ENCODE measurements at places on chromosomes 12 and 14.

DNA sequence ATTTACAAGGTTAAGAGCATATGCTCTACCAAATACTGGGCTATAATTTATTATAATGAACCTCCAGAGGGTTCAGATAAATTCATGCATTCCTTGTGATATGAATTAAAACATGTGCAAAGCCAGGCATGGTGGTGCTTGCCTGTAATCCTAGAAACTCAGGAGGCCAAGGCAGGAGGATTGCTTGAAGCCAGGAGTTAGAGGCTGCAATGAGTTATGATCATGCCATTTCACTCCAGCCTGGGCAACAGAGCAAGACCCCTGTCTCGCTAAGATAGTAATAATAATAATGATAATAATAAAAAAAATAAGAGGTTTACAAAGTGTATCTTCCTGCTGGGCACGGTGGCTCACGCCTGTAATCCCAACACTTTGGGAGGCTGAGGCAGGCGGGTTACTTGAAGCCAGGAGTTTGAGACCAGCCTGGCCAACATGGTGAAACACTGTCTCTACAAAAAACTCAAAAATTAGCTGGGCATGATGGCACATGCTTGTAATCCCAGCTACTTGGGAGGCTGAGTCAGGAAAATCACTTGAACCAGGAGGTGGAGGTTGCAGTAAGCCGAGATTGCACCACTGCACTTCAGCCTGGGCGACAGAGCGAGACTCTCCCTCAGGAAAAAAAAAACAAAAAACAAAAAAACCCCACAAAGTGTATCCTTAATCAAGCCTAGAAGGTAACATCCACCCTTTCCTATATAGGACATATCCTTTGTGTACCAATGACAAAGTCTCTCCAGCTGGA lies 7.3 kb upstream of the CS start:
- no peak for DNase-seq

DNA sequence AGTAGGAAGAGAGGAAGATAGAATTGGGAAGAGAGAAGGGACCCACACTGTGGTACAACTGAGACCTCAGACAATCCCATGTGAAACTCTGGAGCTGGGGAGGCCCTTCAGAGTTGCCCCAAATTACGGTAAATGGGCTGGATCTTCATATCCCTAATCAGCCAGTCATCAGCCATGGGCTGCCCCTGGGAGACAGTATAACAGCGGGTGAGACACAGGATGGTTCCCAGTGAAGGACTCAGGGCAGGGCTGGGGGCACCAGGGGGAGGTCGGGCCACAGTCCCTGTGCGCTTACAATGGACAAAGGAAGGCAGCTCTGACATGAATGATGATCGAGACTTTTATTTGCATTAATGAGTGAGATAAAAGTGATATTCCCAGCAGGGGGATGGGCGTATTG lies 74.2 kb upstream of the BDKRB2 start:
- no peak for DNase-seq

- DNase-seq, result no peak
Measured at GRCh38 chr14:94679937-94680861, 68.0 kb downstream of the SERPINA3 start.

- DNase-seq, result no peak
Measured at GRCh38 chr14:51609955-51610283, 41.8 kb upstream of the FRMD6 start.

GRCh38 chr12:88298761-88299242 lies 156.7 kb downstream of the TMTC3 start:
- DNase-seq, result no peak

GRCh38 chr12:79773896-79774295 lies 83.1 kb upstream of the PAWR start:
- DNase-seq, result no peak

- DNase-seq, result no peak
Measured at GRCh38 chr14:77185093-77185465, 3.5 kb downstream of the TMEM63C start.

GRCh38 chr14:71139294-71139946 lies 232.2 kb downstream of the PCNX1 start:
- DNase-seq, result no peak

GRCh38 chr14:73576391-73576790 lies 7.4 kb downstream of the ACOT2 start:
- DNase-seq, result no peak

GRCh38 chr14:20583908-20584307 lies 3.9 kb downstream of the RNASE11 start:
- no peak for DNase-seq

DNA sequence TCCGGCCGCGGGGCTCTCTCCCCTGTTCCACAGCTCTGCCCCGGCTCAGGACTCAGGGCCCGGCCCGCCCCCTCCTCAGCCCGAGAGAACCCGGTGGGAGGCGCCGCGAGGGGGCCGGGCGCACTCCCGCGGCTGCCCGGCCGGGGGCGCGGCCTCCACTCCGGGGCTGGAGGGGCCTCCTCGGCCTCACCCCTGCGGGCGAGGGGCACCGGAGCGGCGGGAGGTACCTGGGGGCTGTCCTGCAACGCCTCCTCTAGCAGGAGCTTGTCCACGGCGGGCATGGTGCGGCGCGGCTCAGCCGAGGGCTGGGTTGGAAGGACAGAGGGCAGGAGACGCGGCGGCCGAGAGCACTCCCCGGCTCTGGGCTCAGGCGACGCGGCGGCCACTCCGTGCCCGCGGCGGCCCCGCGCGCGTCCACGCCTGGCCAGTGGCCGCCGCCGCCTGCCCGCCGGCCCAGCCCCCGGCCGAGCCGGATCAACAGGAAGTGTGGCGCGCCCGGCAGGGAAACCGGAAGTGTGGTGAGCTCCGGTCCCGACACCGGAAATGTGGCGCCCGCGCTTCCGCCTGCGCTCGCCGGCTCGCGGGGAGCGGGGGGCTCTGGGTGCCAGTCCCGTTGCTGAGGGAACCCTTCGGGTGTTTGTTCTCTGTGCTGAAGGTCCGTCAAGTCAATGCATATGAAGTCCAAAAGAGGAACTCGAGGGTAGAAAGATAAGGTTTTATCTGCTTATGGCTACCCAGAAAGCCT lies at the start of gene APPL2:
APPL2 (minus strand) TSS at position 443 of the 745 bp plus-strand sequence; CDS start at position 281, 162 bp downstream.
- DNase-seq, result peak; percentile 96

DNA sequence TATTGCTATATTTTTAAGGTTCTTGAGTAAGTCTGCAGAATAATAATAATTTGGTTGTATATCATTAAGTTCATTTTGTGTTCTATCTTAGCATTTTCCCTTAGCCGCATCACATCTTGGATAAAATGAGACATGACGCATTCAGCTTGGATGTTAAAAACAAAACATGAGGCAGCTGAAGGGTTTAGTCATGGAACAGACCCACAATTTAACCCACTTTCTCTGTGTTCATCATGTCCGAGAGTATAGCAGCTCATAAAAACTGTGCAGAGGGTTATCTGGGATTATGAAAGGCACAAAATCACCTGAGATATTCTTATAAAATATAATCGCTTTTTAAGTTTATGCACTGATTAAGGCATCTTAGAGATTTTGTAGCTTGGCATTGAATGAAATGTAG lies 219.3 kb downstream of the TRHDE start:
- no peak for DNase-seq

DNA sequence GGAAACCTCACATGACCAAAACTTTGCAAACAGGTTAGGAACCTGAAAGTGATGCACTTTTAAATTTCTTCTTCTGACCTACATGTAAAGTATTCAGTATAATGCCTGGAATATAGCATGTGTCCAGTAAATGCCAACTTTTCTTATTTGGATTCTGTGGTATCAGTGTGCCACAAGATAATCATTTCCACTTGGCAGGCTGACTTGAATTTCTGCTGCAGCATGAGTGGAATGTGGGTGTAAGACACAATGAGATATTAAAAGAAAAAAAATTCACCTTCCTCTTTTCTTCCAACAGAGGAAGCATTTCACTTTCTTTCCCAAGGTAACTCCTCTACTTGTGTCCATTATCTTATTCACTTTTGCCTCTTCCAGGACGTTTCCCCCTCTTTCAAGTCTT lies 141.9 kb upstream of the PRKD1 start:
- DNase-seq, result no peak

GRCh38 chr14:103196716-103197115 lies 73.5 kb downstream of the TNFAIP2 start:
- no peak for DNase-seq

DNA sequence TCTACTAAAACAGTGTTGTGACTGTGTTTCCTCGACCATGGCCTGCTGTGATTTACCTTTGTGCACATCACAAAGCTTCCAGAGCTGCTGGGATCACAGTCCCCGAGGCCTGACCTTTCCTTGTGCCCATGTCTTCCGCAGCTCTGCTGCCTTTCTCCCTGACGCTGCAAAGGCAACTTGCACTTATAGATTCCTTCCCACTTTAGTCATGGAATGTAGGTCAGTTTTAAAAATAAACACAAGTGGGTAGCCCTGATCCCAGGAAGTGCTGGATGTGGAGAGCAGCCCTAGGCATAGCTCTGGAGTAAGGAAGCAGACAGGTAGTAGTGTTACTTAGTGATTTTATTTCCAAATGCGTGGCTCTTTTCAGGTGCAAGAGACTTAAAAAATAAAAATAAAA lies 825.7 kb downstream of the AACS start:
- DNase-seq, result no peak

- no peak for DNase-seq
Measured at GRCh38 chr14:91708795-91709194, 23.1 kb downstream of the CATSPERB start.

DNA sequence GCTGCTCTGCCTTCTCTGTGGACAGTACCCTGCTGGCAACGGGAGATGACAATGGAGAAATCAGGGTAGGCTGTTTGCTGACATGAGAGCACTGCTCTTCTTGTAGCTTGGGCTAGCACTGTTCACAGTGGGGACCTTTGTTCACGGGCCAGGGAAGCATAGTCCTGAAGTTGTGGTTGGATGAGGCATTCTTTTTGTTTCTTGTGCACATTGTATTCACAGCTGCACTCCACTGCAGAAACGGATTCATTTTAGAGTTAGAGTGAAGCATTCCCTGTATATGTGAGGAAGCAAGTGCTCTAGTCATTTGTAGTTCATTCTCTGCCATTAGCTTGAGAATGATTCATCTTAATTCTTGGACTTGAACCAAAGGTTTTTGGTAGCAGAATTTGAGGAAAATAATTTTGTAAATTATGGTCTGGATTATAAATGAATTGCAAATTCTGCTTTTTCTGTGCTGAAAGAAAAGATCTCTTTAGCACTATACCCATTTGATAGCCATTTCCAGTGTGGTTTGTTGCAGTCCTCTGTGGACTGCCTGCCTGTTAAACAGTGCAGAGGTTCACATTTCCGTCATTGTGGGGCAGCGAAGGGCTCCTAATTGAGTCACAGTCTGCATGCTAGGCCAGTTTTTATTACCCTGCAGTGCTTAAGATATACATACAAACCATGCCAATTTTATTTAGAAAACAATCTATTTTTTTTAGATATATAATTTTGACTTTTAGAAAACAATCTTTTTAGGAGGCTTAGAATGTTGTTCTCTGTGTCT lies 80.6 kb downstream of the APAF1 start:
- peak; percentile 62 for DNase-seq

DNA sequence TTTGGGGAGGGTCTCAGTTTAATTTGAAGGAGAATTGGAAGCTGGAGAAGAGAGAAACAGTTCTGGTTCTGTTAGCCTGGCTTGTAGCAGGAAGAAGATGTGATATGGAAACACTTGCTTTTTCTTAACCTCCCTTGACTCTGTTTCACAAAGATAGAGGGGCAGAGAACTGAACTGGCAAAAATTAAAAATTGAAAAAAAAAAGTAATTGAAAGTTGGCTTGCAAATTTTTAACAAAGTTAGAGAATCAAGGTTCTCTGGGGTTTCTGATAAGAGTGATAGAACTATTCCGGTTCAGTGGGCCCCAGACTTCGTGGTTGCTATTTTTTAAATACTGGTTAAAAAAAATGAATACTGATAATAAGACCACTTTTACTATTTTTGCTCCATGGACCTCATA lies 2.8 kb downstream of the CRADD start:
- DNase-seq, result no peak

DNA sequence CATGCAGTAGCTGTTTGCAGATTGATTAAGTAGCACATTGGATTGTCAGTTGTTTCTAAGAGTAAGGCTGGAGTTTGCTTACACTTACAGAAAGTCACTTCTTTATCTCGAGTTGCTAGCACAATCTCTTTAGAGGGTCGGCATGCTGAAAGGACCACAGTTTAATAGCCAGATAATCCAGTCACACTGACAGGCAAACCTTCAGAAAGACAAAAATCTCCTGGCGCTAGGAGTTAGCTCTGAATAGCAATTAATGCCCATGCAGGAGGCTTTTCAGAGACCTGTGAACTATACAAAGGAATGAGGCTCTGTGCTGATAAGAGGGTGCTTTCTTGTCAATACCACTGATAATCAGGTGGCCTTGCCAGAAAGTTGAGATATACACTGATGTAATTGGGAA lies 1043.0 kb downstream of the AACS start:
- DNase-seq, result no peak

GRCh38 chr12:47391566-47391965 lies 311.8 kb upstream of the AMIGO2 start:
- no peak for DNase-seq

DNA sequence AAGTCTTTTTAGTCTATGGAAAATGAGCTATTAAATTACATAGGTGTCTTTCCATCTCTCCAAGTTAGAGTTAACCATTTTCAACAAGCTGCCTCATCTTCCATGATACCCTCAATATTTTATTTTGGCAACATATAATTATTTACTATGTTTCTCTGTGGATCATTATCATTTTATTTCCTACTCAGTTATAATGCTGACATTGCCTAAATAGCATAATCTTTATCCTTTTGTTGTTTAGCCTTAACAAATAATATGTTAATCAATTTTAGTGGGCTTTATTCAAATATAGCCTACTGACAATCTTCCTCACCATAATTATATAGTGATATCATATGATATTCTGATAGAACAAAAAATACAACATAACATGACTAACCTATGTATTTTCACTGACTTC lies 1044.8 kb upstream of the FOXG1 start:
- no peak for DNase-seq

- no peak for DNase-seq
Measured at GRCh38 chr12:7101047-7101693, 7.8 kb downstream of the C1RL start.

- peak; percentile 66 for DNase-seq
Measured at GRCh38 chr14:39102265-39102968, 618 bp downstream of the SEC23A start.

DNA sequence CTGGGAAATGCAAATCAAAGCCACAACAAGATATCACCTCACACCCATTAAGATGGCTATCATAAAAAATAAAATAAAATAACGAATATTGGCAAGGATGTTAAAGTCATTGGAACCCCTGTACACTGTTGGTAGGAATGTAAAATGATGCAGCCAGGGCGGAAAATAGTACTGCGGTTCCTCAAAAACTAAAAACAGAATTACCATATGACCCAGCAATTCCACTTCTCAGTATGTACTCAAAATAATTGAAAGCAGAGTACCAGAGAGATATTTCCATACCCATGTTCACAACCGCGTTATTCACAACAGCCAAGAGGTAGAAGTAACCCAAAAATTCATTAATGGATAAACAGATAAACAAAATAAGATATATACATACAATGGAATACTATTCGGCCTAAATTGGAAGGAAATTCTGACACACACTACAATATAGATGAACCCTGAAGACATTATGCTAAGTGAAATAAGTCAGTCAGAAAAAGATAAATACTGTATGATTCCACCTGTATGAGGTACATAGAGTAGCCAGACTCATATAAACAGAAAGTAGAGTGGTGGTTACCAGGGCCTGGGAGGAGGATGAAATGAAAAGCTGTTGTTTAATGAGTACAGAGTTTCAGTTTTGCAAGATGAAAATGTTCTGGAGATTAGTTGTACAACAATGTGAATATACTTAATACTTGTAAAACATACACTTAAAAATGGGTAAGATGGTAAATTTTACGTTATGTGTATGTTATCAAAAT lies 84.6 kb downstream of the TXNDC16 start:
- no peak for DNase-seq

GRCh38 chr12:111363578-111363977 lies 5.3 kb downstream of the PHETA1 start:
- DNase-seq, result no peak

- DNase-seq, result no peak
Measured at GRCh38 chr12:12872934-12873275, 18.5 kb upstream of the GPRC5A start.
